Activated CD4-positive, alpha-beta T cell treated with anti-CD3 and anti-CD28 coated beads, Interleukin-2, amount 50 U/mL, for 4 hours (primary cell): ENCODE measurements at places on chromosomes 6 and 20.

GRCh38 chr20:13515291-13515690, 123.4 kb downstream of the TASP1 start:
- no peak for DNase-seq

GRCh38 chr20:20552076-20552475, 160.4 kb downstream of the RALGAPA2 start:
- no peak for DNase-seq

- DNase-seq: no peak
These were observed 57.0 kb upstream of the STX16 start for GRCh38 chr20:58593880-58594638.

- DNase-seq: no peak
These were observed 65.9 kb upstream of the SLC22A23 start for GRCh38 chr6:3522561-3523260.

DNA sequence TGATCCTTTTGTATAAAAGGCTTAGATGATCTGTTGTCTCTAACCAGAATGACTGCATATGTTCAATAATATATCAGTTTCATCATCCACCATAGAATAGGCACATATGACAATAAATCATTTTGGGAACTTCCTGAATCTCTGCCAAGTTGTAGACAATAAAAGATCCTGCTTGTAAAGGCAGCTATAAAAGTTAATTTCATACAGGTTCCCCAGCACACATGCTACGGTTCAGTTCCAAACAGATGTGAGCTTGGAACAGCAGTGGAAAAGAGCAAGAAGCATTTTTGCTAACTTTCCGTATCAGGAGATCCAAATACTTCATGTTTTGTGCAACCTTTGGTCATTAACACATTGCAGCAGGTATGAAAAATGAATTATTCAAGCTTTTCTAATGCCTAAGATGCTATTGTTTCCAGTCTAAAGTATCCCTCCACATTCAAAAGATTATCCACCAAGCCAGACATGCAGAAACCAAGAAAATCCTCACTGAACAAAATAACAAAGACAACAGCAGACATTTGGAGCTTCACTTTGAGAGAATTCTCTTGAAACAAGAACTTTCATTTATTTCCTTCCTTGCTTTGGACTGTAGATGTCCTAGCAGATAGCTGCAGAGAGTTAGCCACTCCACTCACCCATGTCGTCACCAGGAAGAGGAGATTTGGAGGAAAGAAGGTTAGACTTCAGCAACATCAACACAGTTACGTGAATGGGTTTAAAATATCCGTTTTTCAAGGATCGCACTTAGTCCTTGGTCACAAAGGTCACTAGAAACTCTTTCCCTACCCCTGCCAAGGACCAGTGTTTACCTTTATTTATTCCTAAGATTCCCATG, 453.5 kb upstream of the JARID2 start:
- no peak for DNase-seq

DNA sequence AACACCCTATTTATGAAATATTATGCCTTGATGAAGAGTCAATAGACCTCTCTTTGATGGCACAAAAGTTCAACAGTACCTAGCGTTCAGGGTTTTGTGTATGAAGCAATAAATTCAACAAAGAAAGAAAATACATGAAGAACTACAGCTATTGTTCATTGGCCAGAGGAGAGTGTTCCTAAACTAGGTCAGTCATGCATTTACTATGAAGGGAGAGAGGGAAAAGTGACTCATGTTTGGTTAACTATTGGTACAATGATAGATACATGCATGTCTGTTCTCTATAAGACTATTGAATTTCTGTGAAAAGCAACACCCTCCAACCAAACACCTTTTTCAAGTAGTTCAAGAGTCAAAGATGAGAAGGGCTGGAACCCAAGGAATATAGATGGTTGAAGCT, 50.7 kb downstream of the CLIC5 start:
- no peak for DNase-seq

- no peak for DNase-seq
These were observed at the start of gene COL11A2 for GRCh38 chr6:33192105-33192646. Gene COL11A2, minus strand, starts transcription at chr6:33192467. Its CDS starts 227 bp downstream, at chr6:33192240.

- DNase-seq: no peak
These were observed 154.6 kb upstream of the VGLL2 start for GRCh38 chr6:117110737-117111136.

DNA sequence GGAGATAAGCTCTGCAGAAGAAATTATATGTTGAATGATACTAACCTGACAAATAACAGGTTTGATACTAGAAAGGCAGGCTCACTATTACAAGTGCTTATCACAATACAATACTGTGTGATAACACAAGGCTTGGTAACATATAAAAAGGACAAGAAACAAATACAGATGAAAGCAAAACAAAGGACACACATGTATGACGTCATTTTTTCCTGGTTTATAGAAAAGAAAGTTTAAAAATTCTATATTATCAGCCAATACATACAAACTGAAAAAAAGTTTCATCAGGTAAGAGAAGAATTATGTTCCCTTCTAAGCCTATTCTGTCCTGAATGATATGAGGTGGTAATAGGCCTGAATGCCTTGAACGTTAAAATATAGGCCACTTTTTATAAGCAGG, 32.3 kb upstream of the MCM9 start:
- DNase-seq: no peak
